Bronchial smooth muscle cell (primary cell): ENCODE measurements at places on chromosomes 7 and 10. TPM values are rescaled to one million over a fixed set of nuclear protein-coding genes. Genes with fewer than 3 reads are reported as not detected.

The WDFY4 gene
- not detected in 2 replicates for total RNA-seq

The EPO gene
- total RNA-seq = not detected in 2 replicates

The CALCR gene
- total RNA-seq = not detected in 2 replicates

The SPDYE1 gene
- total RNA-seq = under 0.01 TPM in 1 of 2 replicates, not detected in the other

The GTF2IRD1 gene
- total RNA-seq = 5.2 and 6.6 TPM in 2 replicates

The CDK13 gene
- 36.7 and 40.9 TPM in 2 replicates for total RNA-seq

The RASSF4 gene
- 8.2 and 10.2 TPM in 2 replicates for total RNA-seq

The FAM221A gene
- total RNA-seq = 0.60 and 0.95 TPM in 2 replicates

The NRCAM gene
- 0.17 and 1.4 TPM in 2 replicates for total RNA-seq

The BUB3 gene
- 106 and 141 TPM in 2 replicates for total RNA-seq

The COL17A1 gene
- 0.16 and 0.94 TPM in 2 replicates for total RNA-seq

The GPR15LG gene
- not detected in 2 replicates for total RNA-seq

The CHN2 gene
- total RNA-seq = 0.09 and 0.32 TPM in 2 replicates

The CYP26C1 gene
- total RNA-seq = under 0.01 TPM in 2 replicates

The C7orf57 gene
- not detected in 2 replicates for total RNA-seq

The PSD gene
- 8.4 and 14.3 TPM in 2 replicates for total RNA-seq

The CALY gene
- total RNA-seq = 0.16 TPM in 1 of 2 replicates, not detected in the other

The SPDYE6 gene
- not detected in 2 replicates for total RNA-seq

The DNAJC1 gene
- total RNA-seq = 35.3 and 44.0 TPM in 2 replicates
